Renal pelvis (tissue), 12 donors: ENCODE measurements at places on chromosomes 1 and 21. TPM values are rescaled to one million over a fixed set of nuclear protein-coding genes. Genes with fewer than 3 reads are reported as not detected.
A peak's percentile ranks its signal among the peaks of the same experiment; 100 is the strongest.

GRCh38 chr1:150213170-150214098, 22.5 kb downstream of the ANP32E start:
- DNase-seq: peak; percentile 94

BCAN gene
- polyA plus RNA-seq: 2.2 TPM

HUNK gene
- 15.9 TPM for polyA plus RNA-seq

GRCh38 chr1:163308811-163309210, 12.9 kb upstream of the NUF2 start:
- DNase-seq: no peak

GRCh38 chr21:34360488-34361241, 3.1 kb upstream of the KCNE2 start:
- DNase-seq: no peak

DNA sequence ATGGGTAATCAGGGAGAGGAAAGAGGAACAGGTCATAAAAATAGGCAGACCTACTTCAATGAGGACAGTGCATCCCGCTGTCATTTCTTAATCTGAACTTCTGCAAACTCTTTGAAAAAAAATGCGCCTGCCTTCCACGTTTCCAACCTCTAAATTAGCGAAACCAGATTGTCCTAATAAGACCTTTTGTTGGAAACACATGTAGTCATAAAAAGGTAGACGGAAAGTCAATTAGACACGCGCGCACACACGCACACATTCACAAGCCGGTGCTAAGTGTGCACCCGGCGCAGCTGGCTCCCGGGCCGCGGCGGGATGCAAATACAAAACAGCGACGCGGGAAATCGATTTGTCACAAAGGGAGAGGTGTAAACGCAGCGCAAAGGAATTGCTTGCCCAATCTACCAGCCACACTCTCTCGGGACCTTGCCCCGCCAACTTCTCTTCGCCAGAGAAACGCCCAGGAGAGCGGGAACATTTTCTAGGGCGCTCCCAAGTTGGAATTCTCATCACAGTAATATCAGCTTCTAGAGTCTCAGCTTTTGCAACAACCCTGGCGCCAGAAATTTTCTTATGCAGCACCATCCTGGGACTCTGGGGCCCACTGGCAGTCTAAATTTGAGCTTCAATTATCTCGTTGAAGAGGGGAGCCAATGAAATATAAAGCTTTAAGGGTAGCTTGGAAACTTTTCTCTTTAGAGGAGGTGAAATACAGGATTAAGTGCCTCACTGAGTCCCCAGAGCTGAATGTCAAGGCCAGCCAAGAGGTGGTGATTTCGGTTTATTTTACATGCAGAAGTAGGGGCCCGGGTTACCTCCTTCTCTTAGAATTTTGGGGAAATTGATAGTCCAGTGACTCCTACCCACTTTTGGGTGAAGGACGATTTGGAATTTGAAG, 4.5 kb downstream of the PRRX1 start:
- no peak for DNase-seq

- no peak for DNase-seq
Measured at GRCh38 chr1:174736831-174737230, 262.9 kb upstream of the CACYBP start.

TIE1 gene
- polyA plus RNA-seq: 53.6 TPM

B3GALT2 gene
- 12.8 TPM for polyA plus RNA-seq

GRCh38 chr1:172952516-172952915, 98.2 kb downstream of the TNFSF18 start:
- DNase-seq: no peak

GRCh38 chr1:68115308-68115707, 64.9 kb upstream of the DIRAS3 start:
- no peak for DNase-seq

GRCh38 chr21:37916310-37917051, at the start of gene KCNJ6:
Gene KCNJ6 (minus strand): TSS chr21:37916457. CDS start chr21:37840682, 75,775 bp downstream.
- peak; percentile 60 for DNase-seq

ITPKB gene
- 25.0 TPM for polyA plus RNA-seq

ACBD6 gene
- polyA plus RNA-seq: 84.1 TPM
